WTC11 (cell line): ENCODE measurements at places on chromosomes 1 and 21. TPM values are rescaled to one million over a fixed set of nuclear protein-coding genes. Genes with fewer than 3 reads are reported as not detected.

The AK5 gene
- 2.7 to 4.6 TPM (median 3.0 TPM) in 3 replicates for total RNA-seq

The RCSD1 gene
- 0.23 to 0.71 TPM (median 0.50 TPM) in 3 replicates for total RNA-seq

The GPR153 gene
- total RNA-seq, result 13.4 to 14.8 TPM (median 14.6 TPM) in 3 replicates

The GPR161 gene
- total RNA-seq, result 11.0 to 11.6 TPM (median 11.2 TPM) in 3 replicates

The KRTAP12-3 gene
- total RNA-seq, result not detected in 3 replicates

DNA sequence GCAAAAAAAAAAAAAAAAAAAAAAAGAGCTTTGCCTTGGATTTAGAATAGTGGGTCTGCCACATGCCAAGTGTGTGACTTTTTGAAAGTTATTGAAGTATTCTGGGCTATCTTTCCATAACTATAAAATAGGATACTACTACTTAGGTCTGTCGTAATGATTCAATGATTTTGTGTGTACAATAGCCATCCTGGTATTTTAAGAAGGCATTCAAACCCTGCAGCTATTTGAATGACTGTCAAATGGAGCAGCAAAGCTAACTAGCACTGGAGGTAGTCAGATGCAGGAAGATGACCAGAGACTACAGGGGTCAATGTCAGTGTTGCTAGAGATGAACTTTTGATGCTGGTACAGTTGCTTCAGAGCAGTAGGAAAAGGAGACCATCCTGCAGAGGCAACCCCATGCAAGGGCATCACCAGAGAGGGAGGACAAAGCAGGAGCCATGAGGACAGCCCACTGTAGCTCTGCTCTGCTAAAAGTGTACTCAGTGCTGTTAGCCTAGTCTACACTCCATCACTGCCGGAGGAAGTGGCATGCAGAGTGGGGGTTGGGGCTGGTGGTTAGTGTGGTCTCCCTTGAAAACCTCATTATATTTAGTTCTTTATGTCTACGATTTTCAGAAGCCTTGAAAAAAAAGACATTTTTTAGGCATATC lies 29.0 kb downstream of the DUSP10 start:
- no peak for DNase-seq

GRCh38 chr1:5312293-5312674 lies 657.9 kb downstream of the AJAP1 start:
- DNase-seq, result no peak

GRCh38 chr1:228914700-228915099 lies 179.4 kb downstream of the RHOU start:
- no peak for DNase-seq

DNA sequence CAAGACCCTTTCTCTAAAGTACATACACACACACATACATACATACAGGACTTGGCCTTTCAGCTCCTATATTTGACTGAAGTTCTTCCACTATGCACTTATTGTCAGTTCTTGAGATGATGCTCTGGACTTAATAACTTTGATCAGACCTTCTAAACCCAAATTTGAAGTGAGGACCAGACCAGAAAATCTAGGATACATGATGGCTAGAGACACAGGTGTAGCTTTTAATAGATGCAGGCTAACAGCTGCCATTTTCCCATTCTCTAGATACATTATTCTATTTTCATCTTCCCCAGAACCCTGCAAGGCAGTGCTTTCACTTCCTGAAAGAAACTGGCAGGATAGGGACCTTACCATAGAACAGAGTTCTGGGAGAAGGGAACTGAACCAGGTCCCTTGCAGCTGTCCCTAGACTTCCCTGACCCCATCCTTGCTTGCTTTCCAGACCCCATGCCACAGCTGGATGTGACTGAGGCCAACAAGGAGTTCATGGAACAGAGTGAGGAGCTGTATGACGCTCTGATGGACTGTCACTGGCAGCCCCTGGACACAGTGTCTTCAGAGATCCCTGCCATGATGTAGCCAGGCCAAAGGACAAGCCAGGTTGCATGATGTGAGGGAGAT lies 14.9 kb upstream of the RAB42 start:
- DNase-seq, result no peak

- DNase-seq, result peak; percentile 86
Observed at GRCh38 chr1:15246960-15247614, at the start of gene FHAD1. TSS of gene FHAD1 (plus strand) at chr1:15247223. CDS start at chr1:15251785, 4,562 bp downstream.

DNA sequence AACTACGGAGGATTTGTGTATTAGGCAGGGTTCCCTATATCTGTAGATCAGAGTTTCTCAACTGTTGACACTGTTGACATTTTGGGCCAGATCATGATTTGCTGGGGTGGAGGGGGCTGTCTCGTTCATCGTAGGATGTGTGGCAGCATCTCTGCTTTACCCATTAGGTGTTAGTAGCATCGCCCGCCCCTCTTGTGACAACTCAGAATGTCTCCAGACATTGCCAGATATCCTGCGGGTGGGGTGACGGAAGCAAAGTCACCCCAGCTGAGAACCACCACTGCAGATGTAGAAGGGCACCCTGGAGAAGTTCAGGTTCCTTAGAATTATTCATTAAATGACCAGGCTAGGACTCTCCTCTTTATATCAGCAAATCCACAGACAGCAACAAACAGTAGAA lies 125.9 kb downstream of the CLIC6 start:
- no peak for DNase-seq

GRCh38 chr1:212671342-212672031 lies 28.2 kb downstream of the BATF3 start:
- no peak for DNase-seq

- no peak for DNase-seq
Observed at GRCh38 chr1:11879311-11880180, 20.8 kb upstream of the NPPB start.

GRCh38 chr1:48687282-48688045 lies 89.2 kb downstream of the BEND5 start:
- no peak for DNase-seq

DNA sequence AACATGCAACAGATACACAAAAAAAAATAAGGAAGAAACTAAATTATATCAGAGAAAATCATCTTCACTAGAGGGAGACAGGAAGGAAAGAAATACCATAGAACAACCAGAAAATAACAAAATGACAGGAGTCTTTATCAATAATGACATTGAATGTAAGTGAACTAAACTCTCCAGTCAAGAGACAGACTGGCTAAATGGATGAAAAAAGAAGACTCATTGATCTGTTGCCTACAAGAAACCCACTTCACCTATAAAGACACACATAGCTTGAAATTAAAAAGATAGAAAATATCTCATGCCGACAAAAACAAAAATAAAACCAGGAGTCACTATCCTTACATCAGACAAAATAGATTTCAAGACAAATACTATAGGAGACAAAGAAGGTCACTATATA lies 593.1 kb upstream of the USP24 start:
- no peak for DNase-seq
